ENCODE measurements at places on chromosomes 16 and 17. TPM values are rescaled to one million over a fixed set of nuclear protein-coding genes. Genes with fewer than 3 reads are reported as not detected.

- DNase-seq: peak; percentile 37
Measured at GRCh38 chr17:58344047-58344790, 7.8 kb downstream of the SUPT4H1 start.

DNA sequence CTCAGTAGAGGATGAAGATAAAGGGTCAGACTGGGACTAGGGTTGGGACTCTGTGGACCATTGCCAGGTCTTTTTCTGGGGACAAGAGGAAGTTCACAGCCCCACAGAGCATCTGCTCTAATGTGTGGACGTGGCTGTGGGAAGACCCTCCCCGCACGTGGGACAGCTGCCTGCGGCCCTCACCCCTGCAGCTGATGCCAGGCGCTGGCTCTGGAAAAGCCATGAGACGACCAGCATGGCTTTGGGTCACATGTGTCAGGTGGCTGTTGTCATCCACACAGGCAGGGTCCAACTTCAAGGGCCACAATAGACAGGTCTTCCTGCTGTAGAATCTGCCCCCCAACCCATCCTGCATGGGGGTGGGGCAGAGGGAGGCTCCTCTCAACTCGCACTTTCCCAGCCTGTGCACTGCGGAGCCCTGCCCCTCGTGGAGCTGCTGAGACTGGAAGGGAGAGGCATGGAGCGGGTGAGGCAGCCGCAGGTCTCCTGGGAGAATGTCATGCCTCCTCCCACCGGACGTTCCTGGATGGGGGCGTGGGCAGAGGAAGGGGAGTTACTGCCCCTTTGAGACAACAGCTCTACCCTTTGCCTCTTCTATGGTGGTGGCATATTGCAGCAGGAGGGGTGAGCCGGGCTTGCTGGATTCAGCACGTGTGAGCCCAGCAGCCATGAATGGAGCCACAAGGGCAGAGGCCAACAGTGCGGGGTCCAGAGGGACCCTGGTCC lies 53.4 kb downstream of the PIMREG start:
- peak; percentile 51 for DNase-seq

GRCh38 chr17:76675648-76676047 lies 32.1 kb upstream of the ST6GALNAC1 start:
- no peak for DNase-seq

Gene SPATA32
- total RNA-seq: not detected

DNA sequence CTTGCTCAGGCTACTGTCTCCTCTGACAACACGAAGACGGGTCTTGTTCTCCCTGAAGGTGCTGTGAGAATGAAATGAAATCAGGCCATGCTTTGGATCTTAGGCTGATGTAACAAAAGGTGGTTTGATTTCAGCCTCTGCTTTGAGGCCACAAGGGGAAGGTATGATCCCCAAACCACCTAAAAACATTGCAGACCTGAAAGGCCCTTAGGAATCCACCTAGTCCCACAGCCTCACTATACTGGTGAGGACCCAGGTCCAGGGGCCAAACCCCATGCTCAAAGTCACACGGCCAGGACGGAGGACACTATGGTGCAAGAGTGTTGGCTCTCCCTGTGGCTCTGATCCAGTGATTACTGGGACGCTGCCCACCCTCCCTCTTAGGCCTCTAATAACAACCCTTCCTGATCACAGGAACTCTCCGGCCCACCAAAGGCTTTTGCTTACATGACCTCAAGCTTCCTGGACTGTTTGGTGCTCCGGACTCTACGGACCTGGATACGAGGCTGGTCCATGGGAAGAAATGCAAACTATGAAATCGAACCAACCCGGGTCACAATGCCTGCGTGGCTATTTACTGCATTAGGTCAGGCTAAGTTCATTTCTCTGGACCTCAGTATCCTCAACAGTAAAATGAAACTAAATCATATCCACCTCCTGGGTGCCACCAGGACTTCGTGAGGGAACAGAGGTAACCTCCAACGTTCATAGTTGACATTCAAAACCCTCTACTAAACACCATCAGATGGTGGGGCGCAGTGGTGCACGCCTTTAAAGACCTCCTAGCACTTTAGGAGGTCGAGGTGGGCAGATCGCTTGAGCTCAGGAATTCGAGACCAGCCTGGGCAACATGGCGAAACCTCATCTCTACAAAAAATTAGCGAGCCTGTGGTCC lies 1.5 kb downstream of the TRIM25 start:
- DNase-seq: no peak

- no peak for DNase-seq
Measured at GRCh38 chr17:39339272-39339671, 62.2 kb downstream of the FBXL20 start.

- DNase-seq: no peak
Measured at GRCh38 chr17:80308692-80309517, 48.3 kb downstream of the RNF213 start.

GRCh38 chr17:12538003-12538402 lies 127.7 kb upstream of the MYOCD start:
- no peak for DNase-seq

Gene EPN3
- total RNA-seq: 7.5 TPM

DNA sequence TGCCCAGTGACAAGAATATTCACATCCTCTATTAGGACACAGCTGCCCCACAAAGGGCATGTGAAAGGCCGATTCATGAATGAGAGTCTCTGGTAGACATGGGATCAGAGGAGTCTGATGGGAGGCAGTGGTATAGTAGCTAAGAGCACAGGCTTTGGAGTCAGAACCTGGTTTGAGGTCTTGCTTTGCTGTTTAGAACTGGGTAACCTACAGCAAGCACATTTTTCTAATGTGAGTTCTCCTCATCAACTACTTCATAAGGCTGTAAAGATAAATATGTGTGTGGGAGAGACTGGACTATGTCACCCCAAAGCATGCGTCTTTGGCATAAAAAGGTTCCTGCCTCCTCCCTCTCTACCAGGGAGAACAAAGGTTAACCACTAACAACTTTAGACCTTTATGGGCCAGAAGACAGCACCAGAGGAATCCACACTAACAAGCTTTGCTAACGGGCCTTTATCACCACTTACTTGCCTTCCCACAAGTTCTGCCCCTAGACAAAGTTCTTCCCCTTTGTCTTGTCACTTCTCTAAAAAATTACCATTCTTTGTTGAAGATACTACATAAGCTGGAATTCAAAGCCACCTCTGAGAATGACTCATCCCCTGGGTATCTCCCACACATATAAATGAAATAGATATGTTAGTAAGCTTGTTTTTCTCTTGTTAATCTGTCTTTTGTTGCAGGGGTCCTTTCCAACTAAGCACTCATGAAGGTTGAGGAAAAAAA lies 21.1 kb downstream of the CDR2 start:
- DNase-seq: no peak

DNA sequence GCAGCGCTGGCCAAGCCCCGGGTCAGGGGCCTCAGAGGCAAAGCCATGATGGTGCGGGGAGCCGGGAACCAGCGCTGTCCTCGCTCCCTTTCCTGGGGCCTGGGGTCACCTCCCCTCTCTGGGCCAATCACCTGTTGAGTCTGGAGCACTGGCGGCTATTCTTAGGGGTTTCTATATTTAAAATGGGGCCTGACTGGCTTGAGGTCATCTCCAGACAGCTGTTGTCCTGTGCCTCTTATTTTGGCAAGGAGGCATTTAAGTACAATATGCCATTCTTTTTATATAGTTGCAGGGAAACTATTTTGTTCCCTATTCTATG lies at the start of gene COX6A2:
TSS of gene COX6A2 (minus strand) at position 82 of the 319 bp plus-strand sequence. CDS start at position 47, 35 bp downstream.
- DNase-seq: peak; percentile 77

- no peak for DNase-seq
Measured at GRCh38 chr16:20937736-20938135, 37.2 kb downstream of the LYRM1 start.

Gene CHST4
- 0.21 TPM for total RNA-seq

GRCh38 chr17:21371511-21372081 lies 4.6 kb upstream of the KCNJ12 start:
- DNase-seq: no peak

DNA sequence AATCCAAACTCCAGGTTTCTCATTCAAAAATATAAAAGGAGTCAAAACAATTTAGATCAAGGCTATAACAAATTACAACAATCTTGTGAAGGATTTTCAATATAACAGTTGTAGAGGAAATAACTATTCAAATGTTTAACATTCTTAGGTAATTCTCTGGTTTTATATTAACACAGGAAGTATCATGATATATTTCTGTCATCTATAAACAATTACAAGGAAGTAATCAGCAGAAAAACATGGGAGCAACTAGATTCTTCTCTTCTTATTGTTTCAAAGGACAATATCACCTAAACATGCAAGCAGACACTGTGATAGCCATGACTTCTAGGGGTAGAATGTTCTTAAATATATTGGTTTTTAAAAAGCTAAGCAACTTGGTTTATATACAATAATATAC lies 49.9 kb downstream of the FBXL20 start:
- DNase-seq: no peak

- DNase-seq: no peak
Measured at GRCh38 chr16:52090080-52090479, 456.9 kb downstream of the TOX3 start.

Gene UTS2R
- total RNA-seq: 5.8 TPM

- DNase-seq: peak; percentile 50
Measured at GRCh38 chr17:38403491-38403890, 24.8 kb upstream of the ARHGAP23 start.

DNA sequence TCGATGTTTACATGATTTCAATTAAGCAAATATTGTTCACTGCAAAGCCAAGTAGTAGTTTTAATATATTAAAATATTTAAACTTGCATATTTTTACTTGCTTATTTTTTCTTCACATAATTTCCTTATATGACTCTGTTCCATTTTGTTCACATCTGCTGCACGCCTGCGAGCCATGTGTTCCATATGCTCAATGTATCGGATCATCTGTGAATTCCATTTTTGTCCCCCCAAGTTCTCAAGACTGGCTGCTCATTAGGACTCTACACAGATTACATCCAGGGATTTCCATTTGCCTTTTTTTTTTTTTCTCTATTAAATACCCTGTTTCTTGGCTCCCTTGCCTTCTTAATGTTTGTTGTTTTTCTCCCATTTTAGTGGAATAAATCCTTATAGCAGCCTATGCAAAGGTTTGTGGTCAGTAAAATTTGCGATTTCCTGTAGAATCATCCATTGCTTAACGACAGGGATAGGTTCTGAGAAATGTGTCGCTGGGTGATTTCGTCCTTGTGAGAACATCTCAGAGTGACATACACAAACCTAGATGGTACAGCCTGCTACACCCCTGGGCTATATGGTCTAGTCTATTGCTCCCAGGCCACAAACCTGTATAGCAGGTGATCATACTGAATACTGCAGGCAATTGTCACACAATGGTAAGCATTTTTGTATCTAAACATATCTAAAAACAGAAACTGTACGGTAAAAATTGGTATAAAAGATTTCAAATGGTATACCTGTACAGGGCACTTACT lies 30.2 kb upstream of the TEKT3 start:
- DNase-seq: no peak

DNA sequence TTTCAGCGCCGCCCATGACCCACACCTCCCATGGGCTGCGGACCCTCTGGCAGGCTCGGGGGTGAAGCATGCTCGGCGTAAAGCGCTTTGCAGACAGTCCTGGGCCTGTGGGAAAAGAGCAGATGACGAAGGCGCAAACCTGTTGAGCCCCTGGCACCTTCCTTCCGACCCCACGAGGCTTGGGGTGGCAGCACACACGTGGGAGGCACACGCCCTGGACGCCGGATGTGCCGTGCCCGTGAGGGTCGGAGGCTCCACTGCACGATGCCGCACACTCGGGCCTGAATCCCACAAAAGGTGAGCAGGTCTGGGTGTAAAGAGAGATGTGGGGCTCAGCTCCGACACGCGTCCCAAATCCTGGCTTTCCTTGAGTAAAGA lies 71.1 kb downstream of the LMF1 start:
- DNase-seq: no peak

DNA sequence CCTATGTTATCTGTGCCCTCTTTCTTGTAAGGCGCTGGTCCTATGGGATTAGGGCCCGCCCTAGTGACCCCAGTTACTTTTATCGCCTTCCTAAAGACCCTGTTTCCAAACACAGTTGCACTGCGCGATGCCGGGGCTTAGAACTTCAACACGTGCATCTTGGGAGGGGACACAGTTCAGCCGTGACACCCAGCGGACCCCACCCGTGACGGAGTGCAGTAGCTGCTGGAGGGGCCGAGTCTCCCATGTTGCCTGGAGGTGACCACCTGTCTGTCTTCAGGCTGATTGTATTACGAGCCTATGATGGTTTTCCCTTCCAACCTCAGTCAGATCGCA lies 9.4 kb downstream of the BAIAP2 start:
- no peak for DNase-seq

GRCh38 chr17:10127819-10128425 lies 70.5 kb downstream of the GAS7 start:
- peak; percentile 90 for DNase-seq

Gene QPRT
- total RNA-seq: 24.9 TPM

DNA sequence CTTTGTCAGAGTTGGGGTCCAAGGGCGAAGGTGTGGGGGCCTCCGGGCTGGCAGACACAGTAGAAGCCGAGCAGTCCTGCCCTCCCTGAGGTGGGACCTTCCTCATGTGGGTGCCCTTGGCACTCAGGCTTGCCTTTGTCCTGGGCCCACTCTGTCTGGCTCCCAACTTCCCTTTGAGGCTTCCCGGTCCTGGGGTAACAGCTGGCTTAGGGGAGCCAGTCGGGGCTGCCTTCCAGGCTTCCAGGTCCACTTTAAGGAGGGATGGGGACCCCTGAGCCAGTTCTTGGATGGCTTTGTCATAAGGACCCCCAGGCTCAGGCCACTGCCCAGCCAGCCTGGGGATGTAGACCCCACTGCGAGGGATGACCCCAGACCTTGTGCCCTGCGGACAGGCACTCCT lies 7.8 kb downstream of the GAS2L2 start:
- no peak for DNase-seq

DNA sequence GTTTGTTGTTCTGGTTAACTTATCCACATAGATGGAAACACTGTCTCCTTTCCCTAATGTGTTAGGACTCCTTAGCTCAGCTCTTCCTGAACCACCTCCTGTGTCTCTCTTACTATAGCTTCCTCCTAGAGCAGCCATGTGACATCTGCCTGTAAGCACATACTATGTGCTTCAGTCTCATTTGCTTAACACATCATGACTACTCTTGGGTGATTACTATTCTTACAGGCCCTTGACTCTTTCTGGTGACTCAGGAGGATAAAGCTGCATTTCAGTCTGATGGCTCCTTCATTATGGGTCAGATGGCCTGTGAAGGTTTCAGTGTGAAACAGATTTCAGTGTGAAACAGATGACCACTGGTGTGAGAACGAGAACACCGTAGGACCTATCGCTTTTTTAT lies 320 bp upstream of the KRTAP4-2 start:
- no peak for DNase-seq

DNA sequence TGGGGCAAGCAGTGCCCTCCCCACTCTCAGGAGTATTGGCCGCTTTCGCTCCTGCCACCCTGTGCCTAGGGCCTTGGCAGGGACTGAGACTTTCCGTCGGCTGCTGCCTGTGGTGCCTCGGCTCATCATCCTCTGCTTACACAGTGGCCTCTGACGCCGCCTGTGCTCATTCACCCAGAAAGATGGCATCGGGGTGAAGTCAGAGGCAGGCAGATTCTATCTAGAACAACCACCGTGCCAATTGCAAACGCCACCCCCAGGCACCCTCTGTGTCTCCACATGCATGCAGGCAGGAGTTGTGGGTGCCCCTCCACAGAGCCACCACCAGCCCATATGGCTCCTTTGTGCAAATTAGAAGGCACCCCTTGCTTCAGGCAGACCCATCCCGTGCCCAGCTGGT lies 154.2 kb upstream of the GSE1 start:
- DNase-seq: no peak

Measured in tongue (tissue), 3 donors.